ENCODE measurements at places on chromosomes 12 and 14.

- no peak for DNase-seq
Observed at GRCh38 chr14:75453817-75454434, 26.1 kb downstream of the JDP2 start.

DNA sequence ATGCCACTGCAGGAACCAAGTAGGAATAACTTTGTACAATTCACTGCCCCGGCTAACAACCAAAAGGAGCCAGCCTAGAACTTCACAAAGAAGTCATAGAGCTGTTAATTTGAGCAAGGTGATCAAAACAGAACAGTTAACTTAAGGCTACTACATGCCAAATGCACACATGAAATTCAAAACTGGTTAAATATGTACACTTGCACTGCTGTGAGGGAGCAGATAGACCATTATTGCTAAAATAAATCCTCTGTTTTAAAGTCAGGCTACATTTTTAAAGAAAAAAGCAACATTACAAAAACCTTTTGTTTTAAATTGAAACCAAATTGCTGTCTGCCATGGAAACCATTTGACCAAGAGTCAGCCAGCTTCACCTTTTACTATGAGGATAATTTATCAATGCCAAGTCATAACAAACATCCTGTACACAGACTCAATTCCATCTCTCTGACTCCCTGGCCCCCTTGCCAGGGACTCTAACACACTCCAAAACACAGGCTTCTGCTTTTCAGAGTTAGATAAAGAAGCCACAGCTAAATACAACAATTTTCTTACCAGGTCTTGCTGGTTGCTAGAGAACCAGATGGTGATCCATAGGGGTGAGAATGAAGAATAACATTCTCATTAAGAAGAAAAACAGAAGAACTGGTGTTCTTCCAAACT, 84.0 kb downstream of the LRP6 start:
- no peak for DNase-seq

DNA sequence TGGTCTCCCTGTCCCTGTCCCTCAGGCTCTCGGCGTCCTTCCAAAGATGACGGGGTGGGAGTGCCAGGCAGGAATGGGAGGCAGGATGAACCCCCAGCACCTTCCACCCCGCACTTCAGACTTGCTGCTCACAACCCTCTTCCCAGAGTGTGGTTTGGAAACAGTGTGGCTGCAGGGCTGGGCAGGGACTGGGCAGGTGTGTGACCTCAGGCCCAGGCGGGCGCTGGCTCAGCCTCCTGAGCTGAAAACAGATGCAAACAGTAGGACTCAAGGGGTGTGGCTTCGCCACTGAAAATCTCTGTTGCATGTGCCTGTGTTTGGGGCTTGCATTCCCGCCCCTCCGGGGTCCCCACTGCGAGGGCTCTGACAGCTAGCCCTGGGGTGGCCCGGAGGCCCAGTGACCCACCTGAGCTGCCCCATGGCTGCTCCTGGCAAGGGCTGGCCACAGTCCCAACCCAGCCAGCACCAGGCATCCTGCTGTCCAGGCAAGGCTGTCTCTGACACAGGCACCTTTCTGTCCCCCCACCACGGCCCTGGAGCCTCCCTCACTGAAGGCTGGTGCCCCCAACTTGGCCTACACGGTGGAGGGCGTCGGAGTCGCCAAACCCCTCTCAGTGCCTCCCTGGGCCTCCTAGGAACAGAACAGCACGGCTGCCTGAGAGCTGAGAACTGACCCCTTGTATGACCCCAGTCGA, 46.1 kb downstream of the BEGAIN start:
- no peak for DNase-seq

- DNase-seq = no peak
Observed at GRCh38 chr12:22121224-22121623, 75.2 kb downstream of the CMAS start.

DNA sequence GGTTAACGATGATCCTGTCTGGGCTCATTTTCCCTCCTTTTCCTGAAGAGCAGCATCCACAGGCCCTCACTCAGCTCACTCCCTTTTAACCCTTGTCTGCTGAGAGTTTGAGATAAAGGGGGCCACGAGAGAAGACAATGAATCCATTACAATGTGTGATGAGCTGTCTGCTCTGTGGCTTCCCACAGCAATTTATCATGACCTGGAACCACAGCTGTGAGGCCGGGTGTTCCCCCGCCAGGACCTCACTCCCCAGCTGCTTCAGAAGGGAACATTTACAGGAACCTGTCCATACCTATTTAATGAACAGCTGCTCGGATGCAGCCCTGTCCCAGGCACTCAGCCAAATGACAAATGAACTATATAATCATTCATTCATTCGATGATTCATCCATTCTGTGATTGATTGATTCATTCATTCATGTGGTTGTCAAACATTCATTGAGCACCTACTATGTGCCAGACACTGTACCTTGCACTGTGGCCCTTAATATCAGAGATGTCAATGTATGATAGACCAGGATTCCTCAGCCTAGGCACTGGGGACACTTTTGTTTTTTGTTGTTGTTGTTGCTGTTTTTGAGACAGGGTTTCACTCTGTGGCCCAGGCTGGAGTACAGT, 18.5 kb upstream of the P2RX7 start:
- DNase-seq = no peak

- no peak for DNase-seq
Observed at GRCh38 chr12:105562199-105562971, 231.9 kb downstream of the C12orf75 start.

GRCh38 chr14:44616204-44616603, 109.1 kb upstream of the FSCB start:
- no peak for DNase-seq

DNA sequence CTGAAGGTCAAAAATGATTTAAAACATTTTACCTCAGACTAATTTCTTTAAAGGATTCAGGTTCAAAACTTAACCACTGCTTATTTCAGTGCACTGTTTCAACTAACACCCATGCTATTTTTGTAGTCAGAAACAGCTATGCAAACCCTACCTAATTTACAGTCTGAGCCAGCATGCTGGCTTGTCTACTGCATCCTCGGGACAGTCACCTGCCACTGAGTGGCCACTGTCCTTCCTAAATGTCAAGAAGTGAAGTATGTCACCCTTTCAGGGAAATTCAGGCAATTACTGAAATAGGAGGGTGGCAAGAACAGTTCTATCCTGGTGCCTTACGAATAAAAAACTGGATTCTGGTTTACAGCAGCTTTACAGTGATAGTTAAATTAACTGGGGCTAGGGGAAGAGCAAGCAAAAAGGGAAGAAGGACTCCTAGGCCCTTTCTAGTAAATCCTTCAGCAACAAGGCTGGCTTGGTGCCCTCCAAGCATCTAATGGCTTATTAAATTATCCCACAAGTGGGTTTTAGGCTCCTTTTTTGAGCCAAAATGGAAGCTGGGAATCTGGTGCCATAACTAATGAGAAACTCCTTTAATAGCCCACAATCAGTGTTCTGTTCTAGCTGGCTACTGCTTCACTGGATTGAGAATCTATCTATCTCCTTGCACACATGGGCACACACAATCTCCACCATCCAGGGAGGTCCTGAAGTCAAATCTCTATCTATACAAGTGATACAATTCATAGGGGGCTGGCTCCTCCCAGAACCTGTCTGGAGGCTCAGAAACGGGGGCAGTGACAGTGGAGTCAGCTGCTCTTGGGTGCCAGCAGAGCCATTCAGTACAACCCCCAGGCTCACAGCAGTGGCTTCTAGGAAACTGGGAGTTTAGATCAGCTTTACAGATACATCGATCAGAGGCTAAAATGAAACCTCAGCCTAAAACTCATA, 43.4 kb downstream of the SH2B3 start:
- no peak for DNase-seq

GRCh38 chr12:113062502-113063395, 6.2 kb downstream of the DTX1 start:
- no peak for DNase-seq

DNA sequence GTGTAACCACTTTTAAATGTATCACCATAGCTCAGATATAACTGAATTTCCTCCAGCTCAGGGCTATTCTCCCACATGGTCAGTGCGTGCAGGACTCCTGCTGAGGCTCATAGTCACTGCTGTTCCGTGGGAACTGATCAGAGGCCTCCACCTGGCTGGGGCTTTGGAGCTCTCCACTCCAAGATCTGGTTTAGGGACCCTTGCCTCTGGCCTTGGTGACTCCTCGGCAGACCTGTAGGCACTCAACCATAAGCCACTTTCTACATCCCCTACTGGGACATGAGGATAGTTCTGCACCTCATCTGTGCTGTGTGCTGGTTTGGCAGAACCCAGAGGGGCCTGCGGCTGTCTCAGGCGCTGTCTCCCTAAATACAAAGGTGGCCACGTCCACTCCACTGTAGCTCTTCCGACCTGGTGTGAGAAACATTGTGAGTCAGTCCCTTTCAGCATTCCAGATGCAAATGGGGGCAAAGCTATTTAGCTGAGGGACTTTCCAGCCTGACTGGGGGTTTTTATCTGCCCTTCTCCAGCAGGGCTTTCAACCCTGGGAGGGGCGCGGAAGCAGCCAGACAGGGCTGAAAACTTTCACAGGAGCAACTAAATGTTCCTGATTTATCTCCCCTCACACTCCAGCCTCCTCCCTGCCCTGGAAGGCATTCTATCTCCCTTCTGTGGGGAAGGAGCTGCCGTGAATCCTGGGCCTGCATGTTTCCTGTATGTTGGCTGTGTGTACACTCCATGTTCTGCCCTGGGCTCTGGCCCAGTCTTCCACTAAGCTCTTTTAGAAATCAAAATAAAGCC, 218.3 kb upstream of the DAAM1 start:
- DNase-seq = no peak

GRCh38 chr12:34287437-34287836, 265.1 kb downstream of the ALG10 start:
- peak; percentile 24 for DNase-seq

DNA sequence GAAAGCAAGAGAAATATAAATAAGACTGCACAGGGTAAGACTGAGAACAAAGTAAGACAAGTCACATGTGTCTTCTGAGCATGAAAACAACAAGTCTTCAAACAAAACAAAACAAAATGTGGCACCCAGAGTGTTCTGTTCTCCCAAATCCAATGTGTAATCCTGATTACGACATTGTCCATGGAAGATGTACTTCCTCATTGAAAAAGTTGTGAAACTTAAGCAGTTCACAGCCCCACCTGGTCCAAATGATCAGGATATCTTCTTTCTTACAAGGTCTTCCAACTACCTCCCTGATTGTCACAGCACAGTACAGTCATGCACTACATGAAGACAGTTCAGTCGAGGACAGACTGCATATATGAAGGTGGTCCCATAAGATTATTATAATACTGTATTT, 23.3 kb upstream of the NEK9 start:
- DNase-seq = no peak

DNA sequence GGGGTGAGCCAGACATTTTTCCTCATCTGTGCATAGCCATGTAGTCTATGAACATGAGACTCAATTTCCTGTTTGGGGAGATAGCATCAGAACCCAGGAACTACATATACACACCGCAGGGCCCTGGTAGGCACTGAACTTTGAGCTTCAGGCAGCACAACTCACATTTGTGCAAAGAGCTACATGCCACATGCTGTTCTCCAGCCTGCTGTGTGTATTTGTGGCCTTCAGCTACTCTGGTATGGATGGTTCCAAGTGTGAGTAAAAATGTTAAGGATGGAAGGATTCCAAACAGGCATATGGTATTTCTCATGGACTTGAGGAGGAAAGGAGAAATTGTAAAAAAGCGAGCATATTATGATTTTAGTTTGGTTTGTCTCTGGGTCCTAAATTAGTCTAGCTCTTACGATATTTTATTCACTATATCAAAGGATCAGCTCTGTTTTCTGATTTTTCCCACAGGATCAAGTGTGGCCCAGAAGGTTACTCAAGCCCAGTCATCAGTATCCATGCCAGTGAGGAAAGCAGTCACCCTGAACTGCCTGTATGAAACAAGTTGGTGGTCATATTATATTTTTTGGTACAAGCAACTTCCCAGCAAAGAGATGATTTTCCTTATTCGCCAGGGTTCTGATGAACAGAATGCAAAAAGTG, 422.4 kb upstream of the OR4E1 start:
- DNase-seq = no peak

GRCh38 chr12:59603754-59604153, 7.9 kb downstream of the SLC16A7 start:
- DNase-seq = no peak

GRCh38 chr12:22160396-22161003, 114.5 kb downstream of the CMAS start:
- DNase-seq = no peak

- DNase-seq = no peak
Observed at GRCh38 chr12:132359971-132360370, 30.6 kb upstream of the GALNT9 start.

DNA sequence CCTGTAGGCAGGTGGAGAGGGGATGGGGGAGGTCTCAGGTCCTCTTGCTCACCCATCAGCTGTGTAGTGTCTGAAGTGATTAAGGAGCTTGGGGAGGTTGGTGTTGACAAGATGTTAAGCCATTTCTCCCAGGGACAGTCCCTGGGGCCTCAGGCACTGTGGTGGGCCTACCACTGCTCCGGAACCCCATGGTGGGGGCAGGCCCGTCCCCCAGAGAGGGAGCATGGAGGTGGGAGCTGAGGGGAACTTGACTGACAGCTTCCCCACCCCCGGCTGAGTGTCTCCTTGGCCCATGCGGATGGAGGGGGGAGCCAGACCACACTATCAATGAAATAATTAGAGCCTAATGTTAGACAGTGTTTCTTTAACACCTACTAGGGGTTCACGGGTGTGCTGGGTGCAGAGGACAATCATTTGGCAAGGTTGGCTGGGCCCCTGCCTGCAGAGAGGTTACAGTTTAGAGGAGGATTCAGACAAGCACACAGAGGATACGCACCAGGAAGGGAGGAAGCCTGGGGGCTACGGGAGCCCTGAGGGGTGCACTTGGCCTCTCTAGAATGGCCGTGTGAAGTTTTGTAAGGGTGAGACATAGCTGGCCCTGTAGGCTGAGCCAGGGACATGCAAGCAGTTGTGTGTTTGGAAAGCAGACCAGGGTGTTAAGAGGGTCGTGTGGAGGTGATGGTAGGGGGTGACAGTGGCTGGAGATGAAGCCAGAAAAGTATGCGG, 19.3 kb upstream of the KRT80 start:
- DNase-seq = peak; percentile 86

DNA sequence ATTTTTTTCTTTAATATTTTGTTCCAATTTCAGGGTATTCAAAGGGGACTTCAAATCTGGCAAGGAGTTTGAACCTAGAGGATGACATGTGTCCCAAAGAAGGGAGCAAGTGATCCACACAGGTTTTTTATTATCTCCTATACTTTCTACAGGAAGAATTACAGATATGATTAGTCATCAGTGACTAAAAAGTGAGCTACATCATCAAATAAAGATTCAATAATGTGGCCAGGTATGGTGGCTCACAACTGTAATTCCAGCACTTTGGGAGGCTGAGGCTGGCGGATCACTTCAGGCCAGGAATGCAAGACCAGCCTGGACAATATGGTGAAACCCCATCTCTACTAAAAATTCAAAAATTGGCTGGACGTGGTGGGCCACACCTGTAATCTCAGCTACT, 24.2 kb downstream of the GLT8D2 start:
- no peak for DNase-seq

GRCh38 chr12:11686120-11686519, 36.6 kb downstream of the ETV6 start:
- DNase-seq = no peak

- DNase-seq = no peak
Observed at GRCh38 chr12:121812320-121812871, 8.6 kb downstream of the SETD1B start.
